ENCODE measurements at places on chromosomes 5 and 9.
A peak's percentile ranks its signal among the peaks of the same experiment; 100 is the strongest.

- peak; percentile 73 for DNase-seq
These were observed 645 bp downstream of the SAP30L start for GRCh38 chr5:154446195-154447088.

- DNase-seq: no peak
These were observed 330.4 kb upstream of the KLF4 start for GRCh38 chr9:107819772-107820565.

- DNase-seq: no peak
These were observed 35.7 kb downstream of the NACC2 start for GRCh38 chr9:136059321-136059791.

GRCh38 chr5:64979531-64979930 is 210.8 kb downstream of the CWC27 start:
- DNase-seq: no peak

GRCh38 chr5:88108490-88109279 is 160.0 kb downstream of the TMEM161B start:
- no peak for DNase-seq

Data from dermis blood vessel endothelial cell (primary cell).